ENCODE measurements at places on chromosomes 13 and 19. TPM values are rescaled to one million over a fixed set of nuclear protein-coding genes. Genes with fewer than 3 reads are reported as not detected.

- no peaks in the 10 kb centered on the region for H3K4me1 ChIP-seq
- no peaks in the 10 kb centered on the region for H3K36me3 ChIP-seq
- no peak overlapping the region for H3K27ac ChIP-seq
- no peak for DNase-seq
These were observed 78.8 kb downstream of the ZNF726 start for GRCh38 chr19:23993440-23993839.

DNA sequence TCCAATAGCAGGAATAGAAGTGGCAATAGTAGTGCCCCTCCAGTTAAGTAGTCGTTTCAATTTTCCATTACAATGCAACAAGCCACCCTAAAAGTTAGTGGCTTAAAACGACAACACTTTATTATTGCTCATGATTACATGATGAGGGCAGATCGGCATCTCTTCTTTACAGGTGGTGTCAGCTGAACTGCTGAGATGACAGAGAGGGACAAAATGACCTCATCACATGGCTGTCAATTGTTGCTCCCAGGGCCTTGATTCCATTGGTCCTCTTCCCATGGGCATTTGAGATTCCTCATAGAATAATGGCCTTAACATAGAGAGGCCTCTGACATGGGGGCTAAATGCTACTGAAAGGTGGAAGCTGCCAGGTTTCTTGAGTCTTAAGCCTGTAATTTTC lies 679.8 kb upstream of the KLHL1 start:
- H3K4me3 ChIP-seq: no peak overlapping the region
- no peak overlapping the region for H3K27ac ChIP-seq
- H3K27me3 ChIP-seq: no peaks in the 10 kb centered on the region
- no peak for DNase-seq
- H3K36me3 ChIP-seq: no peaks in the 10 kb centered on the region

Gene TEX26
- not detected for total RNA-seq

DNA sequence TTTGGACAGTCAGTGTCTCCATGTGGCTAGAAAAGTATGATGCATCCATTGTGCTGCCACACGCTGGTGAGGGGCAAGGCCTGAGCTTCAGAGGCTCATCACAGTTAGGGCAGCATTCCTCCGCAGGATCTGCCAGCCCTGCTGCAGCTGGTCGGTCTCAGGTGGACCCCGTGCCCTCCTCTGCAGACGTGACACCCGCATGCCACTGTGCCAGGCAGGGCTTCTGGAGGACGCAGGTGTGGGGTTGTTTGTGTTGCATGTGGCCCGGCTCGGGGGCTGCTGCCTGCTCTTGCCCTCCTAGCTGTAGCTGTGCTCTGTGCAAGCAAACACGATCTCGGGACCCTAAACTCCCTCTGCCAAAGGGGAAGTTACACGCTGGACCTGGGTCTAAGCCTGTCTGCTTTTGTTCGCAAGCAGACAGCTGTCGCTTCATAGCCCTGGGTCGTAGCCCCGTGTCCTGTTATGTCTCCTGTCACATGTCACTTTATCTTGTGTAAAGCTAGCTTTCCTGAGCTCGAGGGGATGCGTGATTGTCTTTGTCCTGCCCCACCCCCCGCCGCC lies 45.3 kb downstream of the SLC7A9 start:
- peaks cover 12% of the 10 kb centered on the region for H3K27me3 ChIP-seq
- DNase-seq: no peak
- H3K4me1 ChIP-seq: no peaks in the 10 kb centered on the region
- H3K27ac ChIP-seq: no peak overlapping the region

DNA sequence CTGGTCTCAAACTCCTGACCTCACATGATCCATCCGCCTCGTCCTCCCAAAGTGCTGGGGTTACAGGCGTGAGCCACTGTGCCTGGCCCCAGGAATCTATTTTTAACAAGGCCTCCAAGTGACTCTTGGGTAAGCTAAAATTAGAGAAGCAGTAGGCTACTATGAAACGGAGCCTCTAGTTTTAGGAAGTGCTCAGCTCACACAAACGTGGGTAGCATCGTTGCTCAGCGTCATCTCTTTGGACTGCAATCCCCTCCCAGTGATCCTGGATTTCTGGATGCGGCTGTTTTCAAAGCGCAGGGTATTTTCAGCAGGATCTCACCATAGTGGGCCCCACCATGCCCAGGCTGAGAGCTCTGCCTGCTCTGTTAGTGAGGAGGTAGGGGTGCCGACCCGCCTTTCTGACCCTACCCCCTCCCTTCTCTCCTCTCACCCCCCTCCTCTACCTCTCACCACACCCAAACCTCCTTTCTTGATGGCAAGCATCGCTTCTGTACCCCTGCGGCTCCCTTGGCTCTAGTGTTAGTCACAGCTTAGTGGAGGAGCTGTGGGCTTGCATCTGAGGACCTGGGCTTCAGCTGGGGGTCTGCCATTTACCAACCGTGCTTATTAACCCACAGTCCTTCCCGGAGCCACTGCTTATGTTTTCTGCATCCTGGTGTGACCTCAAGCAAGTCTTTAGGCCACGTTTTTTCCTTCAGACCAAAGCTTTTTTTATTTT lies 34.2 kb downstream of the GJA3 start:
- no peak overlapping the region for H3K27ac ChIP-seq
- H3K36me3 ChIP-seq: no peaks in the 10 kb centered on the region
- H3K4me1 ChIP-seq: peaks cover 16% of the 10 kb centered on the region
- no peak overlapping the region for H3K4me3 ChIP-seq

All from GM23248 (cell line).